ENCODE measurements at places on chromosomes 12 and 14.

DNA sequence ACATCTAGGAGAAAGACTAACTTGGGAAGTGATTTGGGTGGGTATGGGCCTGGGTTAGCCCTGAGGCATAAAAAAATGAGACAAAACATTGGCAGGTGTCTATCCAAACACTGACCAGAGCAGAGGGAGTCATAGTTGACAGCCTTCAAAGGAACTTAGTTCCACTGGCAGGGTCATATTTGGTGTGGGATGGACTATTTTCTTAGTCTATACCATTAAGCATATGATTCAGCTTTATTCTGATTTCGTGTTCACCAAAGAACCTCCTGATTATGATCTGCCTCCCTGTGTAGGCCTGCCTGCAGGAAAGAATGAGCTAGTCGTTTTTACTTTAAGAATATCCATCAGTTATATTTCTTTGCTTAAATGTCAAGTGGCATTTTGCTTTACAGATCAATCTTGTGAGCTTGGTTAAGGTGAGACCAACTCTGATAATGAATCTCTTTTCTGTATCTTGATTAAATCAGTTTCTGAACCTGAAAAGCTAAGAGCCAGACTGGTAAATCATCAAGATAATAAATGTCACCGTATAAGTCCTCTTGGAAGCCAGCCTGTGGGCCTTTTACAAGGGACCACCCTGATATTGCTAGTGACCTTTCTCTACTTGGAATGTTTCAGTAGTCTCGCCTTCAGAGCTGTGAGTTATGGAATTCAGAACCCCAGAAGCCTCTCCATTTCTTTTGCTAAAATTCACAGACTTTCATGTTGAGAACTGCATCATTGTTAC is 182.9 kb downstream of the MON2 start:
- DNase-seq, result no peak

- no peak for DNase-seq
These were observed 117.4 kb upstream of the VASH1 start for GRCh38 chr14:76643887-76644286.

DNA sequence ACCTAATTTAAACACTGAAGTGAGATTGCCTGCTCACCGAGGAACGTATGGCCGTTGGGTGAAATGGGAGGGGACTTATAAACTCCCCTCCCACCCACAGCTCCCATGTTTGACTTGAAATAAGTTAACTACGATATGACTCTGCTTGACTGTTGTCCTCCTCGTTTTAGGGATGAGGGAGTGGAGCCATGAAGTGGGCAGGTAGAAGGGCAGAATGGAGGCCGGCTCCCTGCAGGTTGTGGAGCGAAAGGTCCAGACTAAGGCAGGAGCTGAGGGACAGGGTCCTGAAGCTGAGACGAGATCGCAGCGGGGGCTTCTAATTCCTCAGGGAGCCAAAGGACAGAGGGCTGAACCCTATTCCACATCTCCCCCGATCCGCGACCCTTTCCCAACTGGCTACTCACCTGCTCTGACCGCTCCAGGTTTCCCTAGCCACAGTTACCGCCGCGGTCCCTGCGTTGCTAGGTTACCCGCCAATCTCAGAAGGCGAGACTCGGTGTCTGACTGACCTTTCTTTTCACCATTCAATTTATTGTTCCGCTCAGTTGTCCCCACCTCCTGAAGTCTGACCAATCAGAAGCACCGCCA is 577 bp upstream of the TPCN1 start:
- no peak for DNase-seq

- no peak for DNase-seq
These were observed 362.3 kb downstream of the GLT1D1 start for GRCh38 chr12:129215556-129215955.

- DNase-seq, result no peak
These were observed 85.1 kb upstream of the LRIG3 start for GRCh38 chr12:59005193-59005955.

GRCh38 chr12:101782273-101782731 is 43.0 kb upstream of the SYCP3 start:
- DNase-seq, result no peak

DNA sequence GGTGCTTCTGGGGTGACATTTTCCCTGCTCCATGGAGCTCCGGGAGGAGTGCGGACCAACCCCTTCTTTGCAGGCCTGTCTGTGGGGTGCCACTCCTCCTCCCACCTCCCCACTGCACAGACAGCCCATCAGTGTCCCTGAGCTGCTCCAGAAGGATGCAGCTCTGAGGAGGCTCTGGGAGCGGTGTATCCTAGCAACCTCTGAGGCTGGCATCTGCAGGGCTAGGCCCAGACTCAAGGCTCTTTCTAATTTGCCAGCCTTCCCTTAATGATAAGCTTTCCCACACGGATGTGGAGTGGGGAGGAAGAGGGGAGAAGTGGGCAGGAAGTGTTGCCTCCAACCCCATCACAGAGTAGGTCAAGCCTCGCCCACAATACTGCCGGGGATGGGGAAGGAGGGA is 59.7 kb downstream of the CALM1 start:
- no peak for DNase-seq

GRCh38 chr12:6612247-6612646 is 5.1 kb upstream of the CHD4 start:
- DNase-seq, result no peak

DNA sequence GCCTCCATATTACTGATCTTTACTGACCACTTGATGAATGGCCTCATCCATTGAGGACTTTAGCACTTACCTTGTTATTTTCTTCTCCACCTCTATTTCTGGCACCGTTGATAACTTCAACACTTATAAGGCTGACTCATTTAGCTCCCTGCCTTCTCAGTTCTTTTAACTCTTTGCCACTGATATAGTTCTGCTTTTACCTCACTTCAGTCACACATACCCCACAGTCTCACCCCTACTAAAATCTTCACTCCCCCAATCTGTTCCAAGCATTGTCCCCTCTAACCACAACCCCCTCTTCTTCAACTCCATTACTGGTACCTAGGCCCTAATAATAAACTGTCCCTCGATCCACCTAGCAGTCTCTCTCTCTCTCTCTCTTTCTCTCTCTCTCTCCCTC is 141.0 kb downstream of the PAH start:
- no peak for DNase-seq

- DNase-seq, result no peak
These were observed 143.9 kb downstream of the ALX1 start for GRCh38 chr12:85423947-85424346.

DNA sequence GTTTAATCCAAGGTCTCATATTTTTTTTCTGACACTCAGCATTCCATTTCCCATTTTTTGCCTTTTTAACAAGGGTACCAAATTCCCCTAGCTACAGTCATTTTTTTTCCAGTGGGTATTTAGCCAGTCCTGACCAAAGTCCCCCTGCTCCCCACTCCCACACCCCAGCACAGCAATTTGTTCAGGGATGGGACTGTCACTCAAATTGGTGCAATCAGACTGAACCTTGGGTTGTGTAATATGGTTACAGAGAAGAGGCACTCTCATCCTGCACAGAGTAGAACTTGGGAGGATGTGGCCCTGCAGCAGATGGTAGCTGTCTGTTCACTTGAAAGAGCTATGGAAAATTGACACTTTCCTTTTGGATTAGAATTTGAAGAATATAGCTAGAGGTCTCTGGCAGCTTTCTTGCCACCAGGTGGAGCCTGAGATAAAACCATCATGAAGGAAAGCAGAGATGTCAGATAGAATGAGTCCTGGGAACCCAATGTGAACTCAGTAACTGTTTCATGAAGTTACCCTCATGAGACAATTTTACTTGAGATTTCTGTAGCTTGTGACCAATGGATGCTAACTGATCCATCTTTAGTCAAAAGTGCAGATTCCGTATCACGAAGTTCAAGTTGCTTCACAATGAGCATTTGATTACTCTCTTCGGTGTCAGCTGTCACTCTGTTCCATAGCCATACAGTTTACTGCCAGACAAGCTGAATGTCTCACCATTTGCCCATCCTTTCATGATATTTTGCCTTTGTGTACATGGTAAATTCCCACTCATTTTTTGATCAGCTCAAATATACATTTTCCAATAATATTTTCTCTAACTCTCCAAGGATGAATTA is 394.0 kb upstream of the SYT1 start:
- DNase-seq, result peak; percentile 16

DNA sequence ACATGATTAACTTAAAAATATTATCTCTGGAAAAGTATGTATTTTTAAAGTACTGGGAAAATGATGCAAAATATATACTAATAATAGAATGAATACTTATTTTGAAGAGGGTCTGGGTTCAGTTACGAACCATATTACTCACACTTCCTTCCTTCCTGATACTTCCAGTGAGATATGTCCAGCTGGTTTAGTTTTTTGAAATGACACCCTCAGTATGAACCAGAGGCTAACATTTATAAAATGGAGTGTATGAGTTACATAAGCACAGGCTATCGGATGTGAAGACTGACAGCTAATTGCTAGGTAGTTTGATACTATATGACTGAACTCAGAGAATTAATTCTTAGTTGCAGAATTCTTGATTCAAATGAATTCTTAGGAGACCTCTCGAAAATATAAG is 122.9 kb downstream of the OTOGL start:
- DNase-seq, result no peak

GRCh38 chr14:95218472-95219193 is 61.3 kb upstream of the DICER1 start:
- no peak for DNase-seq

- no peak for DNase-seq
These were observed 2.3 kb downstream of the TCP11L2 start for GRCh38 chr12:106304797-106305196.

DNA sequence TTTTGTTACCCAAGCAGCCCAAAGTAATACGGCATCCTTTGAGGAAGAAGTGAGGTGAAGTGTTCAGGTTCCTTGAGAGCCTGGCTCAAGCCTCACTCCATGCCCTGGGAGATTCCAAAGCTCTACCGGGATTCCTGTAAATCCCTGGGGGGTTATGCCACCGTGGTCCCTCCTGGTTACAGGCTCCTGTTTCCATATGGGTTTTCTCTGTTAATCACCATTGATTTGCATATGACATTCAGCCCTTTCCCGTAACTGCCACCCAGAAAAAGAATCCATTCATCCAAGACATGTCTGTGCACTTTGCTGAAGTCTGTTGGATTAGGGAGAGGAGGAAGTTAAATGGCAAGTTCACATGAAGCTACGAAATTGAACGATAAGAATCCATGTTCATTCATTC is 27.9 kb upstream of the CCDC60 start:
- no peak for DNase-seq

GRCh38 chr12:123990511-123990910 is 17.5 kb downstream of the ZNF664 start:
- DNase-seq, result no peak

DNA sequence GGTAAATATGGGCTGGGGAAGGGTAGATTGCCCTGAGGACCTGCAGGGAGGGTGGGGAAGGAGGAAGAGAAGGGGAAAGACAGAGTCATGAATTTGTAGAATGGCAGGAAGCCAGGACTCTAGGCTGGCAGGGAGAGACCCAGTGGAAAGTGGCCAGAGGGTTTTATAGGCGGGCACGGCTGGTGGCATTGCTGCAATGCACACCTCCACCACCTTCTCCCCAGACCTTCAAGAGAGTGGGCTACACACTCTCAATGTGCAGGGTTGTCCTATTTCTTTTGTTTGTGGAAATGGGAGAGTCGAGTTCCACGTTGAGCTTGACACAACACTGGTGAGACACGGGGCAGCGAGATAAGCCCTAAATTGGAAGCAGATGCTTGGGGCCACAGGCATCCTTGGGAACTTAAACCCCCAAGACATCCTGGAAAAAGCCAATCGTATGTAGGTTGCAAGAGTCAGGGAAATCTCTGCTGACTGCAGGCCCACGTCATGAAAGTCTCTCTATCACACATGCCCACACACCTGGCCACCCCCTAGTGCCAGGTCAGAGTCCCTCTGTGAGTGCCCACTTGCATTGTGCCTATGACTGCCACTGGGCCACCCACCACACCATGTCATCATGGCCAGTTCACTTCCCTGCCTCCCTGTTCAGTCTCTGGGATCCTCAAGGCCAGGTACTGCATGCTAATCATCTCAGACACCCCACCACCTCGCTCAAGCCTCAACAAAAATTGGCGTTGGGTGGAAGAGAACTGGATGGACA is 38.0 kb upstream of the BDKRB2 start:
- no peak for DNase-seq

GRCh38 chr12:75699728-75700496 is 188.5 kb upstream of the KRR1 start:
- DNase-seq, result no peak

DNA sequence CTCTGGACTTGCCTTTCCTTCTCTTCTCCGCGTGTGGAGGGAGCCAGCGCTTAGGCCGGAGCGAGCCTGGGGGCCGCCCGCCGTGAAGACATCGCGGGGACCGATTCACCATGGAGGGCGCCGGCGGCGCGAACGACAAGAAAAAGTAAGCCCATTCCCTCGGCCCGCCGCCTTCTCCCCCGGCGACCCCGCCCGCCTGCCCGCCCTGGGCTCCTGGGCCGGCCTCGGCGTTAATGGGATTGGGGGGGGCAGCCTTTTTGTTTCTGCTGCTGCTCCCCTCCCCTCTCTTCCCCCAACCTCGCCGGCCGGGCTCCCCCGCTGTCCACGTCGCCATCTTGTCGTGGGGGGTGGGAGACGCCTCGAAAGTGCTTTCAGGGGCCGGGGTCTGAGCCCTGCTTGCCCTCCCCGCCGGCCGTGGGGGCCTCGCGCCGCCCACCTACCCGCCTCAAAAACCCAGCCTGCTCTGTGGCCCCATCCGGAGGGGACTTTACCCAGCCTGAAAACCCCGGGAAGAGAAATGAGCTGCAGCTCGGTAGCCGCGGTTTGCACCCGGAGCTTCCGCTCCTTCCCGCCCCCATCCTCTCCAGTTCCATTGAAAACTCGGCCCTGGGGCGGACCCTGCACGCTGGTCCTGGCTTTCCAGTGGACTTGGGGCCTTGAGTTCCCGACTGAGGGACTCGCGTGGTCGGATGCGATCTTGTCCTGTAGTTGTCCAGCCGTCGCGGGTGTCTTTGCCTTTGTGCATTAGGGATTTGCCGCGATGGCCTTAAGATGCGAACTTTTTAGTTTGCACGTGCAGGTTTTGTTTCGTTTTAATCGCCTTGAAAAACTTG is 598 bp downstream of the HIF1A start:
- DNase-seq, result peak; percentile 48

DNA sequence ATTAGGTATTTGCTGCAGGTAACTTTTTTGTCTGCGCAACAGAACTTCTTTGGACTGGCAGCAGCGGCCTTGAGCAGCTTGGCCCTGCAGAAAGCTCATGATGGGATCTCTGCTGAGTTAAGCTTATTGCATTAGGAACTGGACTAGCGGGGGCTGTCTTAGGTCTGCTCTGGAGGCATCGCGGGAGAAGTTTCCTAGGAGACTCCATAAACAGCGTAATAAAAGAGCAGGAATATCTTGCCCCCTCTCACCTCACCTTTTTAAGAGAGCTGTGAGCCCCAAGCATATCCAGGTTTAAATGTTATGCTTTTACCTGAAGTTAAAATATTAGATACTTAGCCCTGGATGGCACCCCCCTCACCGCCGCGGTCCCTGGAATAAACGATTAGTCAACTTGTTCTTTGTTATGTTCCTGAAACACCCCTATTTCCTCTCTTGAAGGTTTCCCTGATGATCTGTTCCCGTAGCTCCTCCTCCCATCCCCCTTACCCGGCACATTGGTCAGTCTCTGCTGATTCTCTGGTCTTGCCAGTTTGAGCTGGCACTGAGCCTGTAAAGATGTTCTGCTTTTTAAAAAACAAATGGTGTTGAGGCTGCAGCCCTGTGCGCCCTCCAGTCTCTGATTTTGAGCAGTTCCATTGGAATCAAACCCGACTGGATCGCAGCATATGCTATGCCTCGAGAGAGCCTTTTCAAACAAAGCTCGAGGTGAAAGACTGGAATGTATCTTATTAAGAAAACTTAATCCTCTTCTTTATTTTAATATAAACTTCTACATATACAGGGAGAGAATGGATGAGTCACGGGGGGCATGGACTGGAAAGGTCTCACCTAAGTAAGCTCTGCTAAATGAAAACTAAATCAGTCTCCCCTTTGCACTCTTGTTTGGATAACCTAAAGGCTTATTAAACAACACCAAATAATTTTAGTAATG is 1.9 kb downstream of the MLXIP start:
- no peak for DNase-seq

Measured in right renal pelvis (tissue), 4 donors.